Upper lobe of right lung (tissue), 1 donor: ENCODE measurements at places on chromosomes 12 and 14.

DNA sequence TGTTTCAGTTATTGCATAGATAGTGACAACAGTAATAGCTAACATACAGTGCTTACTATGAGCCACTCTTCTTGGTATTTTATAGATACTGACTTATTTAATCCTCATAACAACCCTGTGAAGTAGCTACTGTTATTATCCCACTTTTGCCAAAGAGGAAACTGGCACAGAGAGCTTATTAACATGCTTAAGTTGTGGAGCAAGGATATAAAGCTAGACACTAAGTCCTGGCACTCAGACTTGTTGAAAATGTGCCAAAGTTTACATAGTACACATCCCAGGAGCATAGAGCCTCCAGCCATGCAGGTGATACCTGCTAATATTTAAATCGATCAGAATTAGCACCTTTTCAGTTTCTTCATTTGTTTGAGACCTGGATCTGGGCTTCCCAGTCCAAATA lies 41.8 kb downstream of the VEZT start:
- DNase-seq, result no peak

DNA sequence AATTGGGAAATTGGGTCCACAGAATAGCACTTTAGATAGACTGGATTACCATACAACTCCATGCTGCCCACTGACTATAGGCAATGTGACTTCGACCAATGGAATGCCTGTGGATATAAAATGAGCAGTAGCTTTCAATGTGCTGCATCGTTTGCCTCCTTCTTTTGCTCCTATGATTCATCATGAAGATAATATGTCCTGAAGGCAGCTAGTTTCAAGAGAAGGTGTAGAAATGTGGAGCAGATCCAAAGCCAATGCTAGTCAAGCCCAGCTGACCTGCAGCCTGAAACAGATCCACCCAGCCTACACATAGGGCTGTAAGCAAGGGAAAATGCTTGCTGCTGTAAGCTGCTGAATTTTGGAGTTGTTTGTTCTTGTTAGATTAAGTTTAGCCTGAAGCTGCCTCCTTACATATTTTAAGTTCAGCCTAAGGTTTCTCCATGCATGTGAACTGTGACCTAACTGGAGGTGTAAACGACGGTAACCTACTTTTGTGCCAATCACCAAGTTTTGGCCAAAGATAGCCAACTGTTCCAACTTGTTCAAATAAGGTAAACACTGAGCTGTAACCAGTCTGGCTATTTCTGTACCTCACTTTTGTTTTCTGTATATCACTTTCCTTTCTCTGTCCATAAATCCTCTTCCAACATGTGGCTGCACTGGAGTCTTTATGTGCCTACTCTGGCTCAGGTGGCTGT lies 169.1 kb upstream of the AVPR1A start:
- no peak for DNase-seq

DNA sequence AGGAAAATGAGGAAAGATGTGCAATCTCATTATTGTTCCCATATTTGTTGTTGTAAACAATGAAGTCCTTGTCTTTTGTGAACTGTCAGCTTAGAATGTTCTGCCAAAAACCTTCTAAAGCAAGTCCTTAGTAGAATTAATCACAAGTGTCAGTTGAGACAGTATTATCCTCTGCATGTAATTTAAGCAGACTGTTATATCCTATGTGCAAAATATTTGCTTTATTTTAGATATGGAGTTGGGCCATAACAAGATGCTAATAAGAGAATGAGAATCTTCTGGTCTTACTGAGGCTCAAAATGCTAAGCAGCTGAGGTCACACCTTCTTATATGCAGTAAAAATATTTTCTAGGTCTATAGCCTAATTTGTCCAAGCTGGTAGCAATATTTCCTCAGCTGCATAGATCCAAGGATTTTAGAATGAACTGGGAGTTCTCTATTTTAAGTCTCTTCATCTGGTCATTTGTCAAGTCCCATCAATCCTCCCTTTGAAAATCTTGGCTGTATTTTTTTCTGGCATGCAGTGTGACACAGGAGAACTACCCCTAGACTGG lies 222.3 kb upstream of the NAV3 start:
- DNase-seq, result no peak

DNA sequence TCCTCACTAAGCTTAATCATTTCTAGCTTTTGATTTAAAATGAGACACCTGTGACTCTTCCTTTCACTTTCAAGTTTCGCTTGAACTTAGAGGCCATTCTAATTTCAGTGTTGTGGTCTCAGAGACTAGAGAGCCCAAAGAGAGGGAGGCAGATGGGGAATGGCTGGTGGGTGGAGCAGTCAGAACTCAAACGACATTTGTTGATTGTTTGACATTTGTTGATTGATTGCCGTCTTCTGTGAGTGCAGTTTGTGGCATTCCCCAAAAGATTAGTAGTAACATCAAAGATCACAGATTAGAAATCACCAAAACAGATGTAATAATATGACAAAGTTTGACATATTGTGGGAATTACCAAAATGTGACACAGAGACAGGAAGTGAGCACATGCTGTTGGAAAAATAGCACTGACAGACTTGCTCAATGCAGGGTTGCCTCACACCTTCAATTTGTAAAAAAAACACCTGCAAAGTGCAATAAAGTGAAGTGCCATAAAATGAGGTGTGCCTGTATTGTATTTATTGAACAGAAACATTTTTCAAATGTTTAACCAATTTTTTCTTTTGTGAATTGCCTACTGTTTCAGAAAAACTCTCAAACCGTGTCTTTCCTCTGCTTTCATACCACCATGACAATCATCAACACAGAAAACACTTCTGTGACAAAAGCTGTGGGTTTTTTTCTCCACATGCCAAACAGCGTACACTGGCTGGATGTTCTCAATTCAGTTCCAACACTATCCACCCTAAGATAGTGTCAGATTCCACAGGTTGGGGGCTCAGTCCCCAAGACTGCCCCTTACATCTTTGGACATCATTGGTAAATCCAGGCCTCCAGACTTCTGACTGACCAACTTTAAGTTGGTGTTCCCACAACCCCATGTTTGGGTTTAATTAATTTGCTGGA lies 376.3 kb upstream of the RGS6 start:
- no peak for DNase-seq

DNA sequence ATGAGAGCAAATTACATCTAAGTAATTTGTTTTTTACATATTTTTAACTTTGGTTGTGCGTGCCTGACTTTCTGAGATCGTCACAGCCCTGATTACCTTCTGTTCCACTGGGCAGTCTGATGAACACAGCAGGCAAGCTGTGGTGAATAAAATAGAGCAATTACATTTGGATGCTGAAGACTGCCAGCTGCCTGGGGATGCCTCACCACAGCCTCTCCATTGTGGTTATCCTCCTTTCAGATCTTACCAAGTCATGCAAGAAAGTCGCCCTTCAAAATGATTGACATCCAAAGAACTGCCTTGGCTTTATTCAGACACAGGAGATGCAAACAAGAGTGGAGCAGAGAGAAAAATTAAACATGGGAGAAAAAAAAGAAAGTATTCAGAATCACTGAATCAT lies 456.6 kb upstream of the TMPO start:
- DNase-seq, result no peak

DNA sequence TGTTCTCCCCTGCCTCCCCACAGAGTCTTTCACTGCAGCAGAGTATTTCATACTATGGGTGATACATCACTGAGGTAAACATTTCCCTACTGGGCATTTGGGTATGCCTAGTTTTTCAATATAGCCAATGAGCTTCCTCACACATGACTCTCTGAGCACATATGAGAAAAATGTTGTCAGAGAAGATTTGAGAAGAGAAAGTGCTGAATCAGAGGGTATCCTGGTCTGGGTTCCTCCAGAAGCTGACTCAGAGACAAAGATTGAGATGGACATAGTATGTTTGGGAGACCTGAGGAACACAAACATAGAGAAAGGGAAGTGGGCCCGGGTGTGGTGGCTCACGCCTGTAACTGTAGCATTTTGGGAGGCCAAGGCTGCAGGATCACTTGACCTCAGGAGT lies 12.6 kb downstream of the SLC8B1 start:
- no peak for DNase-seq

GRCh38 chr12:52395761-52396434 lies 10.2 kb downstream of the KRT82 start:
- DNase-seq, result peak; percentile 59

DNA sequence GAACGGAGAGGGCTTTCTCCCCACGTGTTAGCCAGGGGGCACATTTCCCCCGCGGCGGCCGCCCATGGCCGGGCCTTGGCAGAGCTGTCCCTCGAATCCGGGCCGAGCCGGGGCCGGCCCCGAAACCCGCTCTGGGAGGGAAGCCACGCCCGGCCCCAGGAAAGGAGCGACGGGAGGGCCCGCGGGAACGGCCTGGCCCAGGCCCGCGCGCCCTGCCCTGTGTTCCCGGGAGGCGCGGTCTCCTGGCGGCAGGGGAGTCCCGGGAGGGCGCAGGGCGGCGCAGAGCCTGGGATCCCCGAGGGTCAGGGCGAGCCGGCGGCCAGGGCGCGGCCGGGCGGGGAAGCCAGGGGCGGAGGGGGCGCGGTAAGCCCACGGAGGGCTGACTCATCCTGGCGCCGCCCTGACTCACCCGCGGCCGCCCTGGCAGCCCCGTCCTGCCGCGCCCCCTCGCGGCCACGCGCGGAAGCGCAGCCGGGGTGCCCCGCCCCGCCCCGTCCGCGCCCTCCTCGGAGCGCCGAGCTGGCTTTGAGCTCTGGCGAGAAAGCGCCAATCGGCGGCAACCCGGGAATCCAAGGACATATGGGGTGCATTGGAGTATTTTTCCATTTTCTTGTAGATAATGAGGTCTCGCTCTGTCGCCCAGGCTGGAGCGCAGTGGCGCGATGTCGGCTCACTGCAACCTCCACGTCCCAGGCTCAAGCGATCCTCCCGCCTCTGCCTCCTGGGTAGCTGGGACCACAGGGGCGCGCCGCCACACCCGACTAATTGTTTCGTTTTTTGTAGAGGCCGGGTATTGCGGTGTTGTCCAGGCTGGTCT lies 31.8 kb upstream of the PLEKHG6 start:
- peak; percentile 96 for DNase-seq

GRCh38 chr12:12018454-12018853 lies 52.3 kb upstream of the BCL2L14 start:
- no peak for DNase-seq

- DNase-seq, result peak; percentile 81
Observed at GRCh38 chr12:67269633-67270573, 745 bp downstream of the CAND1 start.

DNA sequence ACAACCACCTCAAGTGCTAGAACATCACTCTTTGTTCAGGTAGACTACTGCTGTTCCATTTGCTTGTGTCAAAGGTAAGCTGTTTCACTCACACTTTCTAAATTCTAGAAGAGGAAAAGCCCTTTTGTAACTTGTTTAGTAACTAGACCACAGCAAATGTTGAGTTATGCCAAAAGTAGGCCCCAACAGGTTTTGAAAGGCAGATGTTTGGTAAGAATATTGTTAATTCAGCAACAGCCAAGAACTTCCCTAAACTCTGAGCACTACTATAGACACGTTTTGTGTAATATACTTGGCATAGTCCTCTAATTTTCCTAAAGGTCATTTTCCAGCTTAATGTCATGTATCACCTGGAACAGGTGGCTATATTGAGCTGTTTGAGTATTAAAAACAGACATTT lies 79.0 kb downstream of the DCAF5 start:
- no peak for DNase-seq
